CD4-positive, alpha-beta memory T cell (primary cell): ENCODE measurements at places on chromosomes 6 and 20.

- no peak for DNase-seq
Measured at GRCh38 chr6:20604159-20604558, 69.9 kb downstream of the CDKAL1 start.

DNA sequence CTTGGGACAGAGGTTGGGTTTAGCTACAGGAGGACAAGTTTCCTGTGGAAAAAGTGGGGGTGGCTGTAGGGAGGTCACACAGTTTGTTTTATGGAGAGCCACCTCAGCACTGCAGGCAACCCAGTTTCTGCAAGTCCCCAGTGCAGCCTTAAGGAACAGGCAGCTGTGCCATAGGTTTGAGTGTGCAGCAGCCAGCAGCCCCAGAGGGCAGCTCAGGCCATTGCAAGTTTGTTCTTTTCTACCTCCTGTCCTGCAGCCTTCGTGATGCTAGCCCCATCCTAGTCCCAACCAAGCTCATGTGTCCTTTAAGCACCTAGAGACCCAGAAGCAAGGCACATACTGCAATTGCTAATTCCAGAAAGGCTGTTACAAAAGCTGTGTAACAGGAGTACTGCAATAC, 58.8 kb downstream of the ZBTB9 start:
- DNase-seq: no peak

- DNase-seq: no peak
Measured at GRCh38 chr6:63426844-63427243, 107.1 kb upstream of the LGSN start.

GRCh38 chr6:21961226-21961625, 335.6 kb downstream of the PRL start:
- no peak for DNase-seq

DNA sequence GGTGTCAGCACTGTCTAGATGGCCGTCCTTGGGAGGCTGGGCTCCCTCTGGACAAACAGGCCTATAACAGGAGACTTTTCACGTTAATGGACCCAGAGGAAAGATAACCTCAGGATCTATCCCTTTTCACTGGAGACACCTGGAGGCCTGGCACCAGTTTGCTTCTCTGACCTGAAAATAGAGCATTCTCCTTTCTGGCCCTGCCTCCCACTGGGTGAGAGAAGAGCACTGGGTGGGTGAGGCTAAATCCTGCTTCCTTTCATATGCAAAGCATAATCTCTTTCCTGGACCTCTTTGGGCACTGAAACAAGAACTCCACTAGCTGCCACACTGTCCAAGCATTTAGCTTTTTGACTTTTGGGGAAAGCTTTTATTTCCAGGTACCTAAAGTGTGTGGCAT, 78.3 kb downstream of the FOXO3 start:
- DNase-seq: no peak

- DNase-seq: no peak
Measured at GRCh38 chr6:30135147-30135546, 793 bp upstream of the TRIM40 start.

- DNase-seq: no peak
Measured at GRCh38 chr6:123875784-123876183, 72.1 kb downstream of the NKAIN2 start.

DNA sequence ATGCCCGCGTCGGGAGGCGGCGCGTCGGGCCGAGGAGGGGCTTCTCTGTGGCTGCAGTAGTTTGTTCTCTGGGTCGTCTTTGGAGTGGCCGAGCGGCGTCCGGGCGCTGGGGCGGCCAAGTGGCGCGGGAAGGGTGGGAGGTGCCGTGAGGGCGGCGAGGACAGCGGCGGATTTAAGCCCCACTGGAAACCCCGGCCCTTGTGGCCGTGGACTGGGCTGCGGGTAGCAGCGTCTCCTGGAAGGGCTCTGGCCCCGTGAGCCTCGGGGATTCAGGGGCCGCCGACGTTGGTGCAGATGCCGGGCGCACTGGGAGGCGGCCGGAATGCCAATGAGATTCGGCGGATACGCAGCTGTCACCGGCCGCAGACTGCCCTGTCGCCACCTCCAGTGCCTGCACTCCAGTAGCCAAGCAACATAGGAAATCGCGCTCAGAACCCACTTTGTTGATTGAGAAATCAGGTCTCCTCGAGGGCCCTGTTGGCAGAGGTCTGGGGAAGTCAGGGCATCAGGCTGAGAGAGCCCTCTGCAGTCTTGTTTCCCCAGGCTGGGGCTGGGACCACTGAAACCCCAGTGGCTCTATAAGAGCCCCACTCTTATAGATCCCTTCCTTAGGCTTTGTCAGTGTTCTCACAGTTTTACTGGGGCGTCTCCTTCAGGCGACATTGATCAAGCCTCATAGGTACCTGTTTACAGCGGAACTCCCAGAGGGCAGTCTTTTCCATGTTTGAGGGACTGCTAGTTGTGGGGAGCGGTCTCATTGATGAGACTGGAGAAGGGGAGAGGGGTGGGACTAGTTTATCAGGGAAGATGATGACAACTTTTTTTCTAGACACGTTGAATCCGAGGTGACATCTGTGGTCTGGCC, 642 bp downstream of the GZF1 start:
- no peak for DNase-seq

GRCh38 chr20:62997417-62998035, 9.2 kb downstream of the BHLHE23 start:
- no peak for DNase-seq

DNA sequence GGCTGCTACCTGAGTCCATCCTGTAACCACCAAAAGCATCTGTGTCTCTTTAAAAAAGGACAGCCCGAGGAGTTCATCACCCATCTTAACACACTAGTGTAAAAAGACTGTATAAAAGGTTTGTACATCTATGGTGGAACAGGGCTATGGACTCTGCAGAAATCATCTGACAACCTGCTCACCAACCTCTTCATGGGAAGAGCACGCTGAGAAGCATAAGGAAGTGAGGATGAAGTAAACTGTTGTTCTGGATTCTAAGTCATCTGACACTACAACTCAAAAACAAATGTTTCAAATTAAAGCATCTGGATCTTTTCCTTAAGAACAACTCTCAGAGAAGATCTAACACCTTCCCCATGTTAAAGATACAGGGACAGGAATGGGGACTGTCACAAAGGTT, 5.4 kb downstream of the IFNGR1 start:
- DNase-seq: no peak

DNA sequence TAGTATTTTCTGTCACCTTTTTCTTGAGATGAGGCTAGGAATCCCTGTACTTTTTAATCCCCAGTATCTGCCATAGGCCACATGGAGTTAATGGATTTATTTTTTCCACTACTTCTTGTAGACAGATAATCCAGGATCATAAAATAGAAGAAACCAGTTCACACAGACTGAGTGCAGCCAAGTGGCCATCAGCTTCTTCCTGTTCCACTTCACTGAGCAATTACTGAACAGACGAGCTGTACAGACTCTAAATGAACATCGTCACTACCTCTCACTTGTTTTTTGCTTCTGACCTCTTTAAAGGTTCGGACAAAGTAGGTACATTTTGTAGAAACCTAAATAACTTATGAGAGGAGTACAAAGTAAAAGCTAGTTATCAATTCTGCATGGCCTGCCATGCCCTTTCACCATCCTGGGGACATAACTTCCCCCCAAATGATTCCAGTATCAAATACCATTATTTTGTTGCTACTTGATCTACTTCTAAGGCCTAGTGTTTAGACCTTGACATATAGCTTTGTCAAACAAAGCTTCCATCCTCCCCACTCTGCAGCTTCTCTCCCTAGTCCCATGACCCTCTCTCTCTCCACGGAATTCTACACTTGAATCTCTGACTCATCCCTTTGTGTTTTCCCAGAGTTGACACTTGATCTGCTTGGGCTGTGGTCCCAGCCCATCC, 34.4 kb upstream of the ARHGAP18 start:
- no peak for DNase-seq

GRCh38 chr6:120273411-120273810, 923.9 kb upstream of the MAN1A1 start:
- no peak for DNase-seq

- DNase-seq: no peak
Measured at GRCh38 chr6:53010504-53010903, 15.4 kb upstream of the GSTA4 start.

- DNase-seq: no peak
Measured at GRCh38 chr20:3405139-3405538, 2.3 kb downstream of the DNAAF9 start.

DNA sequence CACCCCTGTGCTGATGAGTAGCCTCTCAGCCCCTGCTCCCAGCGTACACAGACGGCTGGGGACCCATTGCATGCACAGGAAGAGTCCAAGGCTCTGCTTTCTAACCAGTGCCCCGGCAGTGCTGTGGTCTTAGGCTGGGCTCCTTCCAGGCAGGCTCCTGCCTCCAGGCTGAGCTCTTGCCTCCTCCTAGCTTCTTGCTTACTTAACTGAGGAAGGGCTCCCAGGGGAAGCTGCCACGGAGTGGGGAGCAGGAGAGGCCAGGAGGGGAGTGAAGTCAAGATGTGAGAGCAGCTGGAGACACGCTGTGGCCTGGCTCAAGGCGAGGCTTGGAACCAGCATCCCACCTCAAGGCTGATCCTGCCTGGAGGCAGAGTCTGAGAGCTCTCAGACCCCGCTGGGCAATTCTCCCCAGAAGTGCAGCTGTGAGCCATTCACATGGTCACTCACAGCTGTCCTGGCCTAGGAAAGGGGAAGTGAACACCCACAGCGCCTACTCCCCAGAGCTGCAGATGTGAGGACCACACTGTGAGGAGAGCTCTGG, 141.0 kb downstream of the TBXT start:
- no peak for DNase-seq
